Retina (tissue), 1 donor: ENCODE measurements at places on chromosomes 16 and 17.

- DNase-seq: peak; percentile 38
Measured at GRCh38 chr17:36945959-36946725, 2.6 kb upstream of the AATF start.

DNA sequence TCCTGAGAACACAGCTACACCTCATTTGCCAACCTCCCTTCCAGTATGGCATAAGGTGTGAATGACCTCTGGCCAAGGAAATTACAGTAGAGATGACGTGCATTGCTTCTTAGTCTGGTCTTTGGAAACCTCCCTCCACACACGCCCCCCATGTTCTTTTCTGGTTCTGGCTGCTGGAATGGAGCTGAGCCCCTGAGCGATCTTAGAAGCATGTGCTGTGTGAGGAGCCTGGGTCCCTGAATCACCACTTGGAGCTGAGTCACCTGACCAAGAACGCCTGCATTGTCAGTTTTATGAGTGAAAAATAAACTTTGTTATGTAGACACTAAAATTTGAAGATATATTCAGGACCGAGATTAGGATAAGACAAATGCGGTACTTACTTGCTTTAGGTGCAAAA is 51.4 kb downstream of the HS3ST3A1 start:
- DNase-seq: no peak

DNA sequence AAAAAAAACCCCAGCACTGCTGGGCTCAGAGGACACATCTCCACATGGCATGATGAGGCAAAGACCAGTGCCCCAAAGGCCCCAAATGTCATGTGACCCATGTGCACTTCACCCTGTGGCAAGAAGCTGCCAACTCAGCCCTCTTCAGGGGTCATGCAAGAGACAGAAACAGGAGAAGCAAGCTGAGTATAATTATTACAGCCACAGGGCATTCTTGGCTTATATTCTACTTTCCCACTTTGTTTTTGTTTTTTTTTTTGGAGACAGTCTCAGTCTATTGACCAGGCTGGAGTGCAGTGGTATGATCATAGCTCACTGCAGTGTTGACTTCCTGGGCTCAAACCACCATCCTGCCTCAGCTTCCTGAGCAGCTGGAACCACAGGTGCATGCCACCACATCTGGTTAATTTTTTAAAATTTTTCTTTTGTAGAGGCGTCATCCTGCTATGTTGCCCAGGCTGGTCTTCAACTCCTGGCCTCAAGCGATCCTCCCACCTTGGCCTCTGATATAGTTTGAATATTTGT is 32.7 kb upstream of the LITAF start:
- DNase-seq: no peak

DNA sequence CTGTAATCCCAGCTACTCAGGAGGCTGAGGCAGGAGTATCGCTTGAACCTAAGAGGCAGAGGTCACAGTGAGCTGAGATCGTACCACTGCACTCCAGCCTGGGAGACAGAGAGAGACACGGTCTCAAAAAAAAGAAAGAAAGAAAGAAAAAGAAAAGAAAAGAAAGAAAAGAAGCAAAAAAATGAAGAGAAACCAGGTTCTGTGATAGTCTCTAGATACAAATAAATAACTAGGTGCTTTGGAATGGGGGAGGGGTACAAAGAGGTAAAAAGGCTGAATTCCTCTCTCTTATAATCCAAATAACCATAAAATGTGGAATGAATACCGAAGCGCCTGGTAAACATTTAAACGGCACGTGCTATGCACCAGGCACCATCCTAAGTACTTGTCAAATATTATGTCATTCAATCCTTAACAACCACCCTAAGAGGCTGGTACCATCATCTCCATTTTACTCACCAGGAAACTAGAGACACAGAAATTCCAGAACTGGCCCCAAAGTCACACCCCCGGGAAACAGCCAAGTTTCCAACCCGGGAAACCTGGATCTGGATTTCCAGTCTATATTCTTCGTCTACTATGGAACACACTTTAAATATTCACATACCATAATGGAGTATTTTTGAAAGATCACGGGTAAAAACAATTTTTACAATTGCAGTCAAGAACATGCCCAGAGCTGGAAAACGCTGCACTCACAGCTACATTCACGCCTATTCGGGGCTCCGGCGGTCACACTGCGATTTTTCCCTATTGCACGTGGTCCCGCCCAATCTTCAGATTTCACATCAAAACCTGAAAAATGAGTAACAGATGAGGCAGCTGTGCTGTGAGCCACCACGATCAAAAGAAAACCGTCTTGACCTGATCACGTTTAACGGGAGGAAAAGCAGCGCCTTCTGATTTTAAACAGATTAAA is 10.5 kb downstream of the NXN start:
- no peak for DNase-seq

DNA sequence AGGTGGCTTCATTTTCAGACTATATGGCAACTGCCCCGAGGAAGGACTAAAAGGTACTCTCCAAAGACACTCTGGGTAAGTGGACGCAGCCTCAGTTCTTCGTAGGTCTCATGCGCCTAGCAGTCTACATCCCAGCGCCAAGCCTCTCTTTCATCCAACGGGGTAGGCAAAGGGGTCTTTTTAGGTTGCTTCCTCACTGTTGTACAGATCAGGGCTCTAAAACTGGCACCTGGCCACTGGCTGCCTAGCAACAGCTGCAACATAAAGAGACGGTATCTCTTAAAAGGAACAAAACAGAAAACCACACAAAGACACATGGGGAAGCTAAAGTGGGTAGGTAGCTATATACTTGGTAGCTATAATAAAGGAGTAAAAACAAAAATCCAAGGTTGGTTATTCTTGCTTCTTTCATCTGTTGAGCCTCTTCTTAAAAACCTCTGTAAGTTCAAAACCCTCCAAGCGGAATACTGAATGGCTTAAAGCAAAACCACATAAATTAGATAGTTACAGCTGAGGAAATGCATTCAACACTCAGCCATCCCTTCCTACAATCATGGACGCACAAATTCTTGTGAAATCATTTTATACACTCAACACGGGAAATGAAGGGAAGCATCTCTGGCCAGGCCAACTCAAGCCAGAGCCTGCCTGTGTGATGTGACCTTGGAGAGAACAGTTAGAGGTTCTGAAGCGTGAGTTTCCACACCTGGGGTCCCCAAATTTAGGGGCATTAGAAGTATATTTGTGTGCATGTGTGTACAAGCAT is 22.7 kb downstream of the CYTH1 start:
- DNase-seq: no peak

DNA sequence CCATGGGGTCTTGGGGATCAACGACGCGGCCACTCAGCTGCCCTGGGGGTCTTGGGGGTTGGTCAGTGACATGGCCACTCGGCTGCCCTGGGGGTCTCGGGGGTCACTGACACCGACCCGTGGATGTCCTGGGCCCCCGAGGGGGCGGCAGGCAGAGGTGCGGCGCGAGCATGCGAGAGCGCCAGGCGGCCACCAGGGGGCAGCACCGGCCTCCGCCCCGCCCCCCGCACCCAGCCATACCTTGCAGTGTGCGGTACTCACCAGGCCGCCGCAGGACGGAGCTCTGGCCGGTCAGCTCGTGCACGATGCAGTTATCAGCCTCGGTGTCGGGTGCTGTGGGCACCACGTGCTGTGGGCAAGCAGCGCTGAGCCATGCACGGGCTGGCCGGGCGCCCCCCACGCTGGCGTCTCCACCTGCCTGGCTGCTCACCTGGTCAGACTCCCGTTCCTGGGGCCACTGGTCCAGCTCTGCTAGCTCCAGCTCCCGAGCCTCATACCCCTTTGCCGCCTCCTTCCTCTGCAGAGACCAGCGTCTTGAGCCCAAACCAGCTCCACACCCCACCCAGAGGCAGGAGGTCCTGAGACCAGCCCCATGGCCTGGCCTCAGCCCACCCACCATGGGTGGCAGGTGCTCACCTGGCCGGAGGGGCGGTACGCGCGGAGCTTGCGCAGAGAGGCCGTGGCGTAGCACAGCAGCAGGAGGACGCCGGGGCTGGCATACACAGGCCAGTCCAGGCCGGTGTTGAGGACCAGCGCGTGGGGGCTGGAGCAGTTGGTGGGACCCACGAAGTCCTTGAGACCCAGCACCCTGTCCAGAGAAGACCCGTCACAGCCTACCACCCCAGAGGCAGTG is 31.2 kb downstream of the CTU2 start:
- DNase-seq: peak; percentile 86

GRCh38 chr17:57625957-57626356 is 119.1 kb downstream of the CCDC182 start:
- DNase-seq: no peak

- no peak for DNase-seq
Measured at GRCh38 chr17:49836111-49837030, 11.5 kb downstream of the TAC4 start.

GRCh38 chr17:73645050-73645871 is 1.0 kb upstream of the SDK2 start:
- DNase-seq: peak; percentile 88

- DNase-seq: no peak
Measured at GRCh38 chr17:17189559-17189958, 16.6 kb downstream of the PLD6 start.

- DNase-seq: no peak
Measured at GRCh38 chr17:27106347-27106981, 187.4 kb upstream of the WSB1 start.

- no peak for DNase-seq
Measured at GRCh38 chr16:10988879-10989278, 44.5 kb downstream of the CLEC16A start.

- DNase-seq: no peak
Measured at GRCh38 chr16:47694543-47694942, 233.4 kb downstream of the PHKB start.

- DNase-seq: no peak
Measured at GRCh38 chr16:31367853-31368252, 12.9 kb downstream of the ITGAX start.

GRCh38 chr17:8066841-8067775 is 20.4 kb downstream of the ALOX12B start:
- DNase-seq: no peak

GRCh38 chr17:40485851-40486521 is 15.4 kb downstream of the TNS4 start:
- DNase-seq: no peak

- DNase-seq: no peak
Measured at GRCh38 chr16:47983999-47984580, 171.7 kb downstream of the ABCC12 start.

- peak; percentile 45 for DNase-seq
Measured at GRCh38 chr17:55430541-55431288, 9.1 kb upstream of the MMD start.
